ENCODE measurements at places on chromosomes 16 and 17. TPM values are rescaled to one million over a fixed set of nuclear protein-coding genes. Genes with fewer than 3 reads are reported as not detected.

Gene AIPL1
- polyA plus RNA-seq: not detected

- peak; percentile 88 for DNase-seq
These were observed 8.3 kb downstream of the HS3ST3B1 start for GRCh38 chr17:14308965-14309879.

Gene ETV4
- not detected for polyA plus RNA-seq

DNA sequence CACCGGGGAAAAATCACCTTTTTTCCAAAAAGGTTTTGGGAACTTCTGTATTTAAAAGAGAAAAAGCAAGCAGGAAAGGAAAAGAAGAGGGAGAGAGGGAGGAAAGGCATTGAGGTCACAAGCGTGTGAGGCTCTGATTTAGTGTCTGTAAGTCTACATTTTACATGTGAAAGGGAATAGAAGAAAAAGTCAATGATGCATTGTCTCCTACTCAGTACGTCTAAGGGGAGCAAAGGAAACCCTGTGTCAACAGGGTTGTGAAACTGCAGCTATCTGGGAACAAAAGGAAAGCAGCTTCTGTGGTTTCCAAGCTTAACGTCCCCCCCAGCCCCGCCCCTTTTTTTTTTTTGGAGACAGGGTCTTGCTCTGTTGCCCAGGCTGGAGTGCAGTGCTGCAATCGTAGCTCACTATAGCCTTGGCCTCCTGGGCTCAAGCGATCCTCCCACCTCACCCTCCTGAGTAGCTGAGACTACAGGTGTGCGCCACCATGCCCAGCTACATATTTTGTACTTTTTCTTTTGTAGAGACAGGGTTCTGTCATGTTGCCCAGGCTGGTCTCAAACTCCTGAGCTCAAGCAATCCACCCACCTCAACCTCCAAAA, 1.8 kb upstream of the CDC42EP4 start:
- DNase-seq: no peak
